Astrocyte (in vitro differentiated cells and primary cell): ENCODE measurements at places on chromosomes 3 and 15. TPM values are rescaled to one million over a fixed set of nuclear protein-coding genes. Genes with fewer than 3 reads are reported as not detected.

- no peaks in the 10 kb centered on the region for H3K36me3 ChIP-seq
- no peaks in the 10 kb centered on the region for H3K27me3 ChIP-seq
- no peak overlapping the region for H3K4me3 ChIP-seq
- no peak for DNase-seq
Observed at GRCh38 chr3:25350725-25351114, 77.3 kb upstream of the RARB start.

DNA sequence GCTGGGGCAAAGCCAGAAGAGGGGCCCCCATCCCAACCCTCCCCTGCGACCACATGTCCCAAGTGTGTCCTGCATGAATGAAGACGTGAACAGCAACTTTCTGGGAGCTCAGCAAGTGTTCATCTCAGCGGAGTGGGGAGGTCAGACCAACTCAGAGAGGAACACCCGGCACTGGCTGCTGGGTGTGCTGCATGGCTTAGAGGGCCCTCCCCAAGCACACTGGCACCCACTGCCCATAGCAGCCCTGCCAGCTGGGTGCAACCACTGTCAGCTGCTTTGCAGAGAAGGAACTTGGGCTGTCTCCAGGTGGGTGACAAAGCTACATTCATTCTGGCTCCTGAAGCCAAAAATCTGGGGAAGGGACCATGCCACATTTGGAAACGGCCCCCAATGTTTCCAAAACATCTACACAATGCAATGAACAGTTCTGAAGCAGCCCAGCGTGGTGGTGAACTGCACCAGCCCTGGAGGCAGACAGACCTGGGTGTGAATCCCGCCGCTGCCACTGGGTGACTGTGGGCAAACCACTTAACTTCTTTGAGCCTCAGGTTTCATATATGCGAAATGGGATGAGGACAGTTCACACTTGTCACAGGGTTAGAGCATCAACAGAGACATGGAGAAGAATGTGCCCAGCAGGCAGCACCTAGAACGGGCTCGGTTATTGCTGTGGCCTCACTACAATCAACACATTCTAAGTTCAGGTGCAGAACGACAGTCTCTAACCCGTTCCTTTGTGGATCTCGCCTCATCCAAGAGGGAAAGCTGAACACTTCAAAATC is 145.4 kb downstream of the NUP210 start:
- DNase-seq = no peak
- no peaks in the 10 kb centered on the region for H3K36me3 ChIP-seq
- H3K4me3 ChIP-seq = no peak overlapping the region
- H3K4me1 ChIP-seq = peaks cover 15% of the 10 kb centered on the region
- H3K27me3 ChIP-seq = peaks cover 11% of the 10 kb centered on the region

- H3K4me1 ChIP-seq = no peaks in the 10 kb centered on the region
- no peak overlapping the region for H3K27ac ChIP-seq
Observed at GRCh38 chr3:73805435-73805834, 180.7 kb upstream of the PDZRN3 start.

The APOD gene
- total RNA-seq = 0.70 TPM in 1 of 2 replicates, not detected in the other

DNA sequence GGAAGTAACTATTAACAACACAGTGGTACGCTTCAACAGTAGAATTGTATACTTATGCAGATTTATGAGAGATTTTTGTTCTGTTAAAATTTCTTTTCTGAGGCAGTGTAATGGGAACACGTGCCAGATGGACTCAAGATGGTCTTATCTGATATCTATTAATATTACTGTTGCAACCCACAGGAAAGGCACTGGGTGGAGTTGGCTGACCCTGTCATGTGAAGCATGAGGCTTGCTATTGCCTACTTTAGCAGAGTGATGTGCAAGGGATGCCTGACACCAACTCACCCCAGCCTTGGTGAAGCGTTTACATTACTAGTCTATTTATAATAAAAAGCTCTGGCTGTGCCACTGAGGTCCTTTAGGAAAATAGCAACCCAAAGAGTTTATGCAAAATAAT is 19.8 kb upstream of the ARNT2 start:
- H3K4me1 ChIP-seq = no peaks in the 10 kb centered on the region
- H3K27me3 ChIP-seq = peaks cover 4% of the 10 kb centered on the region
- DNase-seq = no peak
- no peak overlapping the region for H3K4me3 ChIP-seq

DNA sequence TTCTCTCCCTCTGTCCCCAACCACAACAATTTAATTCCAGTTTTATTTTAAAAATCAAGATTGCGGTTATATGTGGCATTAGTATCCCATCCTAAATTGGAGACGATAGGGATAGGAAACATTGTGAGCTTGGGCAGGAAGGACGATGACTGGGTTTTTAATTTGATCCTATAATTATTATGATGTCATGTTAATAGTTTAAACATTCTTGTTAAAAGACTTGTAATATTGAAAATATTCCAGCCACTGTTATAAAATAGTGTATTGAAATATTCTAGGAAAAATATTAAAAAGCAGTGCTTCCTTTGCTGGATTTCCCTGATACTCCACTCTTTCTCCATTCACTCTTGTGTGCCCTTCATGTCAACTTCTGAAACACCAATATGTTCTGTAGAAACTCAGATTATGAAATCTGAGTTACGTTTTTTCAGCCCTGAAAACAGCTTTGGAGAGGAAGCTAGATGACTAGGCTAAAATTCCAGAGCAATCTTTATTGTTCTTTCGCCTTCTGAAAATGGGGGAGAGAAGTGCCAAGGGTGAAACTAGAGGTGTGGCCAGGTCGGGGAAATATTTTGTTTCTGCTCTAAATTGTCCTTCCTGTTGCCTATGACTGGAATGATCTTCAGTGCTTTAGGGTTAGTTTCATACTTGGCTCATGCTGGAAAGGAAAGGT is 46.1 kb upstream of the MAP3K13 start:
- no peaks in the 10 kb centered on the region for H3K36me3 ChIP-seq
- H3K27me3 ChIP-seq = no peaks in the 10 kb centered on the region
- H3K4me3 ChIP-seq = no peak overlapping the region
- peak overlapping the region; percentile 38 for H3K27ac ChIP-seq

GRCh38 chr3:197896421-197896820 is 53.6 kb upstream of the RPL35A start:
- H3K27me3 ChIP-seq = no peaks in the 10 kb centered on the region
- H3K4me3 ChIP-seq = no peak overlapping the region
- H3K4me1 ChIP-seq = no peaks in the 10 kb centered on the region
- no peak for DNase-seq
- H3K36me3 ChIP-seq = no peaks in the 10 kb centered on the region

The SLC2A2 gene
- not detected in 2 replicates for total RNA-seq

DNA sequence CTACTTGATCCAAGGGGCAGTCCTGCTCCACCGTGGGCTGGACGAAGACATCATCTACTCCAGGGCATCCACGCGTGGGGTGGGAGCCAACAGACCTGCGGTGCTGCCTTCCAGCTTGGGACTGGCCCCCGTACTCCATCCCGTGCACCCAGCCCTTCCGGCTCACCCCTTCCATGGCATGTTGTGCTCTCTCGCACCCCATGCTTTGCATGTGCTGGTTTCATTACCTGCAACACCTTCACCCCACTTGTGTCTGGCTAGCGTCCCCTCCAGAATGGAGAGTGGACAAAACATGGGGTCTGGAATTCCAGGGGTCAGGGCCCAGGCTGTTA is 30.2 kb downstream of the SEMA7A start:
- peaks cover 85% of the 10 kb centered on the region for H3K4me1 ChIP-seq
- H3K36me3 ChIP-seq = no peaks in the 10 kb centered on the region
- no peak for DNase-seq
- no peaks in the 10 kb centered on the region for H3K27me3 ChIP-seq
- H3K4me3 ChIP-seq = no peak overlapping the region
- peak overlapping the region; percentile 20 for H3K27ac ChIP-seq

GRCh38 chr15:39695793-39696192 is 86.8 kb downstream of the FSIP1 start:
- H3K4me3 ChIP-seq = no peak overlapping the region
- H3K4me1 ChIP-seq = peaks cover 3% of the 10 kb centered on the region
- no peaks in the 10 kb centered on the region for H3K36me3 ChIP-seq
- no peak overlapping the region for H3K27ac ChIP-seq

GRCh38 chr3:65039754-65040210 is 352.0 kb upstream of the ADAMTS9 start:
- no peak overlapping the region for H3K27ac ChIP-seq
- peak; percentile 91 for DNase-seq
- H3K4me3 ChIP-seq = no peak overlapping the region
- H3K36me3 ChIP-seq = no peaks in the 10 kb centered on the region

DNA sequence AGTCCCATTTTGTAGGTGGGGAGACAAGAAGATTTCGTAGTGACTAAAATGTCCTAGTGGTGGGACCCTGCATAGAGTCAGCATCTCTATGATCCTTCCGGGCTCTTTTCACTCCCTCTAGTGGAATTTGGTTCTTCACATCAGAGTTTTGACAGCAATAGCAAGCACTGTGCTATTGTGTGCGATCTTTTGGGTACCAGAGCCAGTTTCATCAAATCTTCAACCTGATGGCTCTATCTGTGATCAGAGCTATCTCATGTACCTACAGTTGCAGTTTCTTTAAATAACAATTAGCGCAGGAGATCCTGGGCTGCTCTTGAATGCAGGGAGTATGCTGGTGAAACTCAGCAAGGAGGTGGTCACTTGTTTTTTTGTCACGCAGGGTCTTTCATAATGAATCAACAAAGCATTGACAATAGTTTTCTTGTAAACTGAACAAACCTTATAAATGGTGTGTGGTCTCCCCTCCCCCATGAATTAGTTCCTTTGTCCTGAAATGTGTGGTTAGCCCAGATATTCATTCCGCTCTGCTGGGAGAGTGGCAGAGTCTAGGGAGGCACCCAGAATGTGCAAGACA is 257.2 kb upstream of the SOX2 start:
- H3K4me1 ChIP-seq = peaks cover 4% of the 10 kb centered on the region
- no peak for DNase-seq
- no peaks in the 10 kb centered on the region for H3K27me3 ChIP-seq
- no peak overlapping the region for H3K27ac ChIP-seq

DNA sequence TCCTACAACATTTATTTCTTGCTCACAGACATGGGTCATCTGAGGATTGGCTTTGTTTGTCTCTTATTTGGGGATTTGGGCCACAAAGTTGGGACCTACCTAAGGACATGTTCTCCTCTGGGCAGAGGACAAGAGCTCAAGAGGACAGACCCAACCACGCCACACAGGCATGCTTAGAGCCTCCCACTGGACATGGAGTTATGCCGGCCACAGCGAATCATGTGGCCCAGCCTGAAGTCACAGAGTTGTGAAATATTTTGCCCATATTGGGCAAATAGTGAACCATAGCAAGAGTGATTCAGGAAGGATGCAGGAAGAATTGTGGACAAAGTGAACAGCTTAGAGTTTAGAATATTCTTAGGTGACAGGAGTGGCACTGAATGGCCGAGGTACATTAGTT is 9.9 kb downstream of the TRAK1 start:
- no peaks in the 10 kb centered on the region for H3K36me3 ChIP-seq
- H3K27ac ChIP-seq = no peak overlapping the region
- DNase-seq = peak; percentile 65
- peaks cover 31% of the 10 kb centered on the region for H3K4me1 ChIP-seq
- no peaks in the 10 kb centered on the region for H3K27me3 ChIP-seq
- no peak overlapping the region for H3K4me3 ChIP-seq

The NXPE3 gene
- total RNA-seq = 45.3 and 46.4 TPM in 2 replicates

The ZNF774 gene
- 1.2 and 3.3 TPM in 2 replicates for total RNA-seq

The TERC gene
- total RNA-seq = 0.86 and 1.2 TPM in 2 replicates

- H3K4me3 ChIP-seq = no peak overlapping the region
- no peak for DNase-seq
- H3K4me1 ChIP-seq = no peaks in the 10 kb centered on the region
- no peaks in the 10 kb centered on the region for H3K27me3 ChIP-seq
- H3K27ac ChIP-seq = no peak overlapping the region
Observed at GRCh38 chr15:90619939-90620338, 90.2 kb downstream of the CRTC3 start.

The FBLN2 gene
- total RNA-seq = 36.6 and 57.3 TPM in 2 replicates

DNA sequence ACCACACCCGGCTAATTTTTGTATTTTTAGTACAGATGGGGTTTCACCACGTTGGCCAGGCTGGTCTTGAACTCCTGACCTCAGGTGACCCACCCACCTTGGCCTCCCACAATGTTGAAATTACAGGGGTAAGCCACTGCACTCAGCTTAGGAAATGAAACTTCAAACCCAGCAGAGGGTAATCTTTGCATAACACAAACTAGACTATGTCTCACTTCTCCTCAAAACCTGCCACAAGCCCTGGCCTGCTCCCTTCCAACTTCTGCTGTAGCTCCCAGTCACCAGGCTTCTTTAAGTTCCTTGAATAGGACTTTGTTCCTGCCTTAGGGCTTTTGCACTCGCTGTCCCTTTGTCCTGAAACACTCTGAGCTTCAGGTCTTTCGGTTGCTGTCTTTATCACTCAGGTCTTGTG is 39.2 kb upstream of the SEMA4B start:
- no peak overlapping the region for H3K4me3 ChIP-seq
- no peaks in the 10 kb centered on the region for H3K27me3 ChIP-seq
- no peak for DNase-seq

- H3K36me3 ChIP-seq = no peaks in the 10 kb centered on the region
- H3K27me3 ChIP-seq = no peaks in the 10 kb centered on the region
- no peak for DNase-seq
- no peak overlapping the region for H3K27ac ChIP-seq
- H3K4me3 ChIP-seq = no peak overlapping the region
Observed at GRCh38 chr3:105629718-105630117, 239.1 kb downstream of the CBLB start.

The MIX23 gene
- total RNA-seq = 43.2 and 46.6 TPM in 2 replicates

The GP5 gene
- total RNA-seq = 0.10 TPM in 1 of 2 replicates, not detected in the other

The ABCC5 gene
- 52.0 and 52.2 TPM in 2 replicates for total RNA-seq

The LINGO1 gene
- 4.5 and 5.7 TPM in 2 replicates for total RNA-seq

DNA sequence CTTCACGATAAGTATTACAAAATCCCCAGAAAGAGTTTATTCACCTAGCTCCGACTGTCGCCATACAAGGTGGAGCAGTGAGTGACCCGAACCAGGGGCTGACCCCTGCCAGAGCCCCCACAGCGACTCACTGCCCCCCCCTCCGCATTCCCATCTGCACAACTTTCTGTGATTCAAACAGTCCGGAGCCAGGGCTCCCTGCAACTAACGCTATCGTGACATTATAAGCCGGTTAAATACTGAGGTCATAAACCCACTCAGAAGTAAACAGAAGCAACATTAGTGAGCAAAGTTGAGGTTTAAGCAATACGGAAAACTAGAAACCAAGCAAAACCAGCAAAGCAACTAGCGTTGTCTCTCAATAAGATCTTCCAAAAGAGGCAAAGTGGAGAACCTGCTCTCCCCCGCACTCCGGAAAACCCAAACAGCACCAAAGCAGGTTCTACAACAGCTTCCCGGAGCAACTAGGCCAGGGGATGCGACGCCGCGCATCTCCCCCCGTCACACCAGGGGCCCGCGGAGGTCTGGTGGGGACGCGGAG is 642 bp downstream of the SCAP start:
- no peaks in the 10 kb centered on the region for H3K27me3 ChIP-seq
- peak; percentile 12 for DNase-seq
- no peaks in the 10 kb centered on the region for H3K4me1 ChIP-seq
- no peaks in the 10 kb centered on the region for H3K36me3 ChIP-seq
- peak overlapping the region; percentile 28 for H3K27ac ChIP-seq
- peak overlapping the region; percentile 92 for H3K4me3 ChIP-seq

DNA sequence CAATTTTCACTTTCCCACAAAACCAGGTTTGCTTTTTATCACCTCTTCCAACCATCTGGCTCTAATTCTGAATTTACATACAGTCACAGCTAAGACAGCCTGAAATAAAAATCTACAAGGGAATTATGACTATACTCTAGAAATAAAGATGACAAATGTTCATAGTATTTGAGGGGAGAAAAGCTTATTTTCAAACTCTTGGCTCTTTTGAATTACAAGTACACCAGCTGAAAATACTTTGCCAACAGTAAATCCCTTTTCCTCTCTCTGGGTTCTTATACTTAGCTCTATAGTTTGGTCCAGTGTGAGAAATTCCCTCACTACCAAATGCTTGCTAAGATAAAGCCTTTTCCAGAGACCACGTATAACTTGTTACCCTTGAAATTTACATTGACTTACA is 1037.9 kb downstream of the ROBO1 start:
- H3K4me3 ChIP-seq = no peak overlapping the region
- H3K27ac ChIP-seq = no peak overlapping the region
- no peaks in the 10 kb centered on the region for H3K36me3 ChIP-seq
- no peaks in the 10 kb centered on the region for H3K27me3 ChIP-seq
